ENCODE measurements at places on chromosomes 11 and 22.
A peak's percentile ranks its signal among the peaks of the same experiment; 100 is the strongest.

GRCh38 chr11:17171916-17172315 lies 35.9 kb downstream of the PIK3C2A start:
- DNase-seq = no peak

DNA sequence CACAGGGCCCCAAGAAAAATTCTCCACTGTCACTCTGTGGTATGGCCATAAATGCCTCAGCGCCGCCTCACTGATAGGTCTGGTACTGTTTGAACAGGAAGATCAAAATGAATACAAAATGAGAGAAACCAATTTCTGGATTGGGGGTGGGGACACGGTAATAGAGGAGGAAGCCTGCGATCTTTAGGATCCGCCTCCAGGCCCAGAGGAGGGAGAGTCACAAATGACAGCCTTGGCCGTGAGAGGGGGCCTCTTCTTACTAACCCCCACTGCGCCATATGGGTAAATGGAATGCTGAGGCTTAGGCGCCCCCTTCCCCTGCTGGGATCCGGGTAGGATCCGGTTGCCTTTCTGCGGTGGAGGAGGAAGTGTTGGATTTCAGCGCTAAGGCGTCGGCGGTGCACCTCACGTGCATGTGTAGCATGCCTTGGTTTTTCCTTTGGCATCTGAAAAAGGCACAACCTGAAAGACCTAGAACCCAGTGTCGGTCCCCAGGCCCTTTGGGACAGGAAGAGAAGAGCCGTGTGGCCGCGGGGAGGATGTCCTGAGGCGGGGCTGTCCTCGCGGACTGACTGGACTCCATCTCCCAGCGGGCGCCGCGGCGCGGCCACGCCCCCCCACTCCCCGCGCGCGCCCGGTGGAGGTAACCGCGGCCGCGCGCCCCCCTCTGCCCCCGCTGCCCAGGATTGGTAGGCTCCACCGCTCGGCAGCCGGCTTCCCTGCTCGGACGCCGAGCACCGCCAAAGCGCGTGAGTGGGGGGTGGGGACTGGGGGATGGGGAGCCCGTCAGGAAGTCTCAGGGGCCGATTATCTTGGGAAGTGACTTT lies 718 bp upstream of the MADD start:
- DNase-seq = peak; percentile 85

DNA sequence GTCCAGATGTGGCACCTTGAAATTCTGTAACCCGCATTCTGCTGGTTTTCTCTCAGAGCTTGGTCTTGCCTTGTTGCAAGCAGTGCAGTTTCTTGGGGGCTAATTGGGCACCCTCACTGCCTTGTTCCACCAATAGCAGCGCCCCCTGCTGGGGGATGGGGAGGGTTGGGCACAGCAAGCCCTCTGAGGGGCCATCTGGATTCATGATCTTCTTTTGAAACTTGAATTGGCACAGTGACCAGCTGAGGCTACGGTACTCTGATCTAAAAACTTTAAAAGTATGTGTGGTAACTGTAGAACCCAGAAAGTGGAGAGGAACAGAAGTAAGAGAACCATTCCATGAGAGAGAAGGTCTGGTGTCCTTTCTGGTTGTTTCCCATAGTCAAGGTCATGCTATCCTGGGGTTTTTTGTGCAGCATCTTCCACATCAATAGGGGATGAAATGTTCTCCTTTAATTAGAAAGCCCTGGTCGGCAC lies 64.2 kb downstream of the MED15 start:
- no peak for DNase-seq

- no peak for DNase-seq
Measured at GRCh38 chr22:30176431-30176830, 70.1 kb downstream of the LIF start.

DNA sequence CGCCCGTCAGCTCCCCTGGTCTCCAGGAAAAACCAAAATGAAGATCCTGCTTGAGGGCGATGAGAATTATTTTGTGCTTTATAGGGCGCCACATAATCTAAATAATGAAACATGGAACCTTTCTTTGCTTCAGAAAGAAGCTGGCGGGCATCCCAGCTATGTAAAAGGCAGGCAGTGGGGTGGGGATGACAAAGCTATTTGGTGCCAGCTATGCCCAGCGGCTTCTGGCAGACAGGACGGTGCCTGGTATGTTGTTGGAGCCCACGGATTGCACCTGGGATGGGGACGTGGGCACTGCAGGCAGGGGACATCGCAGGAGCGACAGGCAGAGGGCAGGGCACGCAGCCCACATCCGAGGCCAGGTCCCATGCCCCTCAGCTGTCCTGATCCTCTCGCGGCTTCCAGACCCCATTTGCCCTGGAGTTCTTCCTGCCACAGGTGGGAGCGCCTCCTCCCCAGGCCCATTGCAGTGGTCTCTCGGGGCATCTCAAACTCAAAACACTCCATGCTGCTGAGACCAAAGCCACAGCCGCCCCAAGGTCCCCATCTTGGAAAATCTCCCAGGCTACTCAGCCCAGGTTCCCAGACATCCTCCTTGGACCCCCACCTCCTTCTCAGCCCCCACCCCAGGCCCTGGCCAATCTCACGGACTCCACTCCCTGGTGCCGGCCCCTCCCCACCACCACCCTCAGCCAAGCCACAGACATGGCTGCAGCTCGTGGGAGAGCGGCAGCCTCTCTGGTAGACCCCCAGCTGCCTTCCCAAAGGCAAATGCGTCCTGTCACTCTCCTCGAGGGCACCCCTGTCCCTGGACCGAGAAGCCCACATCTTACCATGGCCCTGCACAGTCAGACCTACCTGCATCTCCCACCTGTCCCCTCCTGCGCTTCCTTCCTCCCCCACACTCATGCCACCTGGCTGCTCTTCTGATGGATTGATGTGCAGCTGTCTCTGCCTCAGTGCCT lies 45.7 kb downstream of the SHISAL1 start:
- DNase-seq = no peak

DNA sequence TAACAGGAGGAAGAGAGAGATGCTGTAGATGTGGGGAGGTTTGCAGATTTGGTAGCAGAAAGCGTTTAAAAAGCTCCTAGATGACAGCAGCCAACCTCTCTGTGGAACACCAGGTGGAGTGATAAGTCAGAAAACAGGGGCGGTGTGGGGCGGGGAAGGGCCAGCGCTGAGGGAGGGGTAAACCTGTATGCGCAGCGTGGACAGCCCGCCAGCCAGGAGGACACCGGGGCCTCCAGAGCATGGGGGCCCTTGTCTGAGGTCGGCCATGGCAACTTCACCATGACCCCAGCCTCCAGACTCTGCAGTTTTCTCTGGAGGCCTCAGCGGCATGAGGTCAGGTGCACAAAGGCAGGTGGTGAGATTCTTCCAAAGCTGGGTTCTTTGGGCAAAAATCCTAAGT lies 423.7 kb downstream of the BRD1 start:
- no peak for DNase-seq

GRCh38 chr11:124766156-124766555 lies 4.1 kb upstream of the ESAM start:
- DNase-seq = no peak

- DNase-seq = no peak
Measured at GRCh38 chr11:122778148-122778547, 60.2 kb upstream of the CRTAM start.
